ENCODE measurements at places on chromosomes 6 and 20.

GRCh38 chr6:132272776-132273175 is 128.5 kb downstream of the MOXD1 start:
- DNase-seq = no peak

DNA sequence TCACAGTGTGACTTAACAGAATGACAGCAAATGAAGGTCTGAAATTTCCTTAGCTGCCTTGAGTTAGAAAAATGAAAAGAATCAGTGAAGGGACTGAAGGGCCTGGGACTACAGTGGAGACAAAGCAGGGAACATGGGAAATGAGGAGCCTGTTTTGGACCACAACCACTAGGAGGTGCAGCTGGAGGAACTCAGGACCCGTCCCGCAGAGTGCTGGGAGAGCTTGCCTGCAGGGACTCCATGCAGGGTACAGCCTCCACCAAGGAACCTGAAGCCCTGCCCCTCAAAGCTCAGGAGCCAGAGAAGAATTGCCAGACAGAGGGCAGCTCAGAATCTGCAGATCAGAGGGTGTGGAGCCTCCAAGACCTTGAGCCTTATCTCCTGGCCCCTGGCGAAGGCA is 50.7 kb downstream of the LRFN2 start:
- no peak for DNase-seq

DNA sequence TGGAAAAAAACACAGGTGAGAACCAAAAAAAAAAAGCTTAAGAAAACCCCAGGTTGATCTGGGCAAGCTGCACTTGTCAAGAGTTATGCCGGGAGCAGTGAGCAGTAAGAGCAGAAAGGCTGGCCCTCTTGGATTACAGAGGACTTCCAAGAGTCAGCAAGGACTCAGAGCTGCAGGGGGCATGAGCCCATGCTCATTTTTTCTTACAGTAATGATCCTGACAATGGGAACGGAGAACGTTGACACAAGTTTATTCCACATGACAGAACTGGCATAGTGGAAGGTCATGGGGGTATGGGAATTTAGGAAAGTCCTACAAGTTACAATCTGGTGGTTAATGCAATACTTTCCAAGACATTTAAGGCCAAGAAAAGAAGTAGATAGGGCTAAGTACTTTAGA is 256.6 kb downstream of the GMDS start:
- DNase-seq = no peak

DNA sequence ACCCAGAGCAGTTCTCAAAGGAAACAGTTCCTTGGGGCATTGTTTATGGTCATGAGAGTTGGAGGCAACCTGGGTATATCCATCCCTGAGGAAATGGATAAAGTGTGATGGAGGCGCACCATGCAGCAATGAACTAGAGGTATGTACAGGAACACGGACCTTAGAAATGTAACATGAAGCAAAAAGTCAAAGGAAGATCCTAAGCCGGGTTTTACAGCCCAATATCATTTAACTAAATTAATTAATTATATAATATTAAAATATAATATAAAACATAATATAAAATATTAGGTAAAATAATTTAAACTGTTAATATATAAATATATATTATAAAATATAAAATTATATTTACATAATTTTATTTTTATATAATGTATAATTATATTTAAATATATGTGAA is 44.1 kb upstream of the RNF8 start:
- no peak for DNase-seq

DNA sequence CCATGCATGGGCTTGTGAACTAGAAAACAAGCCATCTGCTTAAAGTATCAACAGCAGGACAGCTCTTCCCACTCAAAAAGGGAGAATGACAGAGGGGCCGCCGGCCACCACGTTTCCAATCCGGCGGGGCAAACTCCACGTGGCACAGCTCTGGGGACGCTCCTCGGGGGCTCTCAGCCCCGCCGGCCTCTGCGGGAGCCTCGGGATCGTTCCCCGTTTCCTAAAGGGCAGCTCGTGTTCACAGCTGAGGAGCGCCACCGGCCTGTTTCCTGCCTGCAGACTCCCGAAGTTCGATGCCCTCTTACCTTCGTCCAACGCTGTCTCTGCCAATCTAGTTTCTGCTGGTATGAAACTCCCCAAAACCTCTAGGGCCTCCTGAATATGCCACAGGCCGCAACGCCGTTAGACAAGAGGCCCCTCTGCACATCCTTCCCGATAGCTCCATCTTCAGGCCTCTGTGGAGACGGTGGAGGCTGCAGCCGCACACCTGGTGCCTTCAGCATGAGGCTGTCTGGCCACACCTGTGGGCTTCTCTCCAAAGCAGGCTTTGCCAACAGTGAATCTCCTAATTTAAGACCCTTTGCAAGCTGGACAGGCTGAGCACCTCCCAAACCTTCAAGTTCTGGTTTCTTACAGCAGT is 46.5 kb downstream of the KCNQ2 start:
- DNase-seq = no peak

DNA sequence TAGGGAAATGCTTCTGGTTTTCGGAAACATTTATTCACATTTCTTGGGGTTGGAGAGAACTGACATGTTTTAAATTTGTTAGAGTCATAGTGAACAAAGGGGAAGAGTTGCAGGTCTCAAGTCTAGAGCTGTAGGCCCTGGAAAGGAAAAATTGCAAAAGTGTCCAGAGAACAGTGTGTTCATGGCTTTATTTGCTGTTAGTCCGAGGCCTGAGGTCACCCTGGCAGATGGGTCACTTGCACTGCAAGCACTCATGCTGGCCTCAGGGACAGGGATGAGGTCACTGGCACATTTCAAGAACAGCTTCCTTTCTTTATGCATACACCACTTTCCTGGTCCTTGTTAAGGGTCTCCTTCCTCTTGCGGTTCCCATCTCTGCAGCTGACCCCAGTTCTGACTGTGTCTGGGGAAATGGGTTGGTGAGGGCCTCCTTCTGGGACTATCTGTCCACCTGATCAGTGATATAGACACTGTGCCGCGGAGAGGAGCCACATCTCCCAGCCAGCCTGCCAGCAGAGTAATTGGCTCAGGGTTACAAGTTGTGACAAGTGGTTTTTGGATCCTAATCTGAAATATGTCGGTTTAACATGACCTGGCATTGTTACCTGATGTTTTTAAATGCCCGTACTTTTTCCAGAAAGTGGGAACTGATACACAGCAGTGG is 194.0 kb downstream of the EYA4 start:
- no peak for DNase-seq

DNA sequence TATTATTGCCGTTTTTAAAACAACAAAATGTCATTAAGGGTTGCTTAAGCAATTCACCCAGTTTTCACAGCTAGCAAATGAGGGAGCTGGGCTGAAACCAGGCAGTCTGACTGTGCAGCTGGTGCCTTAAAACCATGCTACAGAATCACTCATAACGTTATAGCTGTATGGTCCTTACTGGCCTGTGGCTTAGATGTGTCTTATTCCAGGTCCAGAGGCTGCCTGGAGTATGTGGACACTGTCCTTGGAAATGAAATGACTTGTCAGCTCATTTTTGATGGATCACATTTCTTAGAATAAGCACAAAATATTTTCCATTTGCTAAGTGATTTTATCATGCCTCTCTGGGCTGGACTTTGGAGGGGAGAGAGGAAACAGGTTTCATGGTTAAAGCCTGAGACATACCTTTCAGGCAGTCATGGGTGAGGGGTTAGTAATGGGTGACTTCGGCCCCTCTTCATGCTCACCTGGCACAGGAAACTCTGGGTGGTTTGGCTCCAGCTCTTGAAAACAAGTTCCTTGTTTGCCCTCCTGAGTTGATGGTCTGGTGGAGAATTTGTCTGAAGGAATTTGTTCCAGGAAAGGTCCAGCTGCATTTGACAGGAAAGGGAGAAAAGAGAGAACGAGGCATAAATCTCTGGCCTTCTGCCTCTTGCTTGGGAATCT is 823.2 kb downstream of the DHX35 start:
- no peak for DNase-seq

GRCh38 chr6:15608396-15608795 is 54.4 kb downstream of the DTNBP1 start:
- no peak for DNase-seq

- DNase-seq = no peak
Measured at GRCh38 chr6:127192911-127193541, 73.6 kb upstream of the RNF146 start.

GRCh38 chr6:24472181-24472580 is 17.2 kb downstream of the GPLD1 start:
- DNase-seq = no peak

GRCh38 chr20:57998276-57998675 is 230.2 kb downstream of the ANKRD60 start:
- no peak for DNase-seq

Data from activated CD4-positive, alpha-beta T cell treated with anti-CD3 and anti-CD28 coated beads for 24 hours (primary cell).